Hippocampal formation (tissue), 2 donors: ENCODE measurements at places on chromosomes 13 and 19.

DNA sequence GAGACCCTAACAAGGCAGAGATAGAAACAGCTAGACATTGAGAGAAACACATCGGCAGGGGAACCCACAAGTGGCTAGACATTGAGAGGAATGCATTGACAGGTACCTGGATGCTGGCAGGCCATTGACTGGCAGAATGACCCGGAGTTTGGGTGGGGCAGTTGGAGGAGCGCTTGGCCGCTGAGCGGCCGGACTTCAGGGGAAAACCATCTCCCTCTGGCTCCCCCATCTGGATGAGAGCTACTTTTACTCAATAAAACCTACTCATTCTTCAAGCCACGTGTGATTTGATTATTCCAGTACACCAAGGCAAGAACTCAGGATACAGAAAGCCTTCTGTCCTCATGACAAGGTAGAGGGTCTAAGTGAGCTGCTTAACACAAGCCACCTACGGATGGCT, 473.4 kb downstream of the SLITRK5 start:
- DNase-seq: no peak

DNA sequence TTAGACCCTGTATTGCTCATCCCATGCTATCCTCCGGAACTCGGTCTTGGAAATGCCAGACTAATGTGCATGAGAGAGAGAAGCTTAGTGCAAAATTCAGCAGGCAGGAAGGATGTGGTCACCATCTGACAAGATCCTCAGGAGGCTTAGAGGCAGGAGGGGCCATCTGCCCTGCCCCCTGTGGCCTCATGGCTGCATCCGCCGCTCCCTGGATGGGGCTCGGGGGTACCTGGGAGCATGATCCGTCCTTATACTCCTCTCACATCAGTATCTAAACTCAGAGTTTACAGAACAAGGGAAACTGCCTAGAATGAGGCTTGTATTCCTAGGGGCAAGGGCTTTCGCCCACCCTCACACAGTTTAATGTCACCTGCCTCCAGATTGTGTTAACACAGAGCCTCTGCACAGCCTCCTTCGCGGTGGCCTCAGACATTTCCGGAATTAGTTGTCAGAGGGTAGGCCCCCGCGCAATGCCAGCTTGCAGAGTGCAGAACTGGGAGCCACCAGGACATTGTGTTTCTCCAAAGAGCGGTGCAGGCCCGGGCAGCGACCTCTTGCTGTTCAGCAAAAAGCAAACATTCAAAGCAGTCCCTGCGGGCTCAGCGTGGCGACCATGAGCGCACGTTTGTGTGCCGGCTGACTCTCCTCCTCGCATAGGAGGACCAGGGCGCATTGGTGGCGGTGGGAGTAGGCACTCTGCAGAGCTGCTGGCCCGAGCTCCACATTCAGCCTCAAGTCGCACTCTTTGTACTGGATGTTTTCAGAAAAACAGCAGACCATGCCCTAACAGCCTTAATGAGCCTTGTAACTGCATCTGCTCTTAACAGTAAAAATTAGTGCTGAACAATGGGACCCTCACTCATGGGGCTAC, 39.1 kb downstream of the GPR12 start:
- no peak for DNase-seq

DNA sequence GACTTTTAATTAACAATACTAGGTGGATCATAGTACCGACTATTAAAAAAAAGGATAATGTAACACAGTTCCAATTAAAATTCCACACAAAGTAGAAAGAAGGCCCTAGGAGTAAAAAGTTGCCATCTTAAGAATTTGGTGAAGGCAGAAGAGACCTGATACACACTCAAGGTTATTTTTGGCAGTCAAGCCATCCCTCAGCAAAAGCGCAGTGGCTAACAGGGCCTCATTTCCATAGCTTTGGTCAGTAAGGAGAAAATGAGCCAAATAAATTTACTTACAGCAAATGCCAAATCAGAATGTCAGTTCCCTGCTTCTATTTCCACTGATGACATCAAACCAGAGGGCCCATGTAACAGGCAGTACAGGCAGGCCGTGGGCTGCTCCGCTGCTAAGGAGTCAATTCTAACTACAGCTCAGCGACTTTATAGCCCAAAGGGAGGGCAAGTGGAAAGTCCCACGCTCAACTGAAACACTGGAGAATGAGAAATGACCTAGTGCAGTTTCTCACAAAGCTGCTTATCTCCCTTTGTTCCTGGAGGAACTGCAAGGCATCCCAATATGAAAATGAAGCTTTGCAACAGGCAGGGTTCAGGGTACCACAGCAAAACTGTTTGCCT, 6.3 kb downstream of the ARGLU1 start:
- no peak for DNase-seq

DNA sequence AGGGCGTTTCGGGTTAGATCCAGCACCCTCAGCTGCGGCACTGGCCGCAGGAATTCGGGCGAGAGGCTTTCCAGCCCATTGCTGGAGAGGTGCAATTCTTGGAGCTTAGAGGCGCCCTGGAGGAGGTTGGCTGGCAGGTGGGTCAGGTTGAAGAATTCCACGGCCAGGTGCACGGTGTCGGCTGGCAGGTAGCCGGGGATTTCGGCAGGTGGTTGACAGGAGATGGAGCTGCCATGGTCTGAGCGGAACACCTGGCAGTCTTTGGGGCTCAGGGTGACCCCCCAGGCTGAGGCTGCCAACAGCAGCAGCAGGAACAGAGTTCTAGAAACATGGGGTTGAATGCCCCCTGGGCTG, 1.3 kb downstream of the LRG1 start:
- no peak for DNase-seq

DNA sequence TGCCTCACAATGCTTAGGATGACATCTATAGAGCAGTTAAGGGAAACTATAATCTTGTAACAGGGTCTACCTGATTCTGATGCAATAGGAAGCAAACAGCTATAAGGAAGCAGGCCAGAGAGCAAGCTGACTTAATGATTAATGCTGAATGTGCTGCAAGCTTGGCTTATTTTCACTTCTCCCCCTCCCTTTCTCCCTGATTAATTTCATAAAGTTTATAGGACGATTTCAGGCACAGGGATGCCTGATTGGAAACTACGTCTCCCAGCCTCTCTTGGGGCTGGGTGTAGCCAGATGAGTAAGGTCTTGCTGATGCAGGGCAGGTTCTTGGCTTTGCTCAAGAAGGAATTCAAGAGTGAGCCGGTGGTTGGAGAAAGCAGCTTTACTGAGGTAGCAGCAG, 82.8 kb upstream of the MRI1 start:
- no peak for DNase-seq
